ENCODE measurements at places on chromosomes 1 and 21.

DNA sequence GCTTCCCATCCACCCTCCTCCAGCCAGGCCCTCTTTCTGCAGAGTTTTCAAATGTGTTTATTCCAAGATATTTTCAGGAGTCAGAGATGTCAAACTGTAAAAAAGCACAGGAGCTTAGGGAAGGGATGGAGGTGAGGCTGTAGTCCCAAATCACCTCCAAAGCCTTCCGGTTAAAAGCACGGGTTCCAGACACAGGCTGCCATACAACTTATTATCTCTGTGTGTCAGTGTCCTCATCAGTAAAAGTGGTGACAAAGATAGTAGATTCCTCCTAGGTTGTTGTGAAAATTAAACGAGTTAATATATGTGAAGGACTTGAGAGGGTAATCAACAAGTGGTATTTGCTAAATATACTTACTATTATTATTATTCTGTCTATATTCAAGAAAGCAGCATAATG lies 15.1 kb downstream of the S100A7A start:
- no peak for DNase-seq

- no peak for DNase-seq
Observed at GRCh38 chr1:215523128-215523861, 43.8 kb upstream of the KCTD3 start.

- no peak for DNase-seq
Observed at GRCh38 chr1:200468264-200469001, 58.6 kb upstream of the ZNF281 start.

- peak; percentile 60 for DNase-seq
Observed at GRCh38 chr21:42571391-42572150, 57.9 kb downstream of the SLC37A1 start.

- DNase-seq = no peak
Observed at GRCh38 chr1:246564839-246565750, 966 bp downstream of the TFB2M start.

DNA sequence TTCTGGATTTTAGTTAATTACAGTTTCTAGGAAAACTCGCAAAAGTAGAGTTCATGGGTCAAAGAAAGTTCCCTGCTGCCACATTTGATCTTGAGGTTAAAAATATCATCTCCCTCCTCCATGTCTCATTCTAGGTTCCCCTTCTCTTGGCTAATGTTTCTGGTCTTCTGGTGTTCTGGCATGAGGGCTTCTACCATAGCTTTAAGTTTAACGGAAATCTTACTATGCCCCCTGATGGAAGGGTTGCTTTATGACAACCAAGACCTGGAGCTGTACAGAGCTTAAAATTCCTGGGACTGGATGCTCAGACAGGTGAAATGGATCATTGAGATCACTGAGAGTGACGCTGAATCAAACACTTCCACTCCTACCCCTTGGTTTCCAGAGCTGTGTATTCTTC lies 1881.7 kb downstream of the MRPL39 start:
- DNase-seq = no peak

DNA sequence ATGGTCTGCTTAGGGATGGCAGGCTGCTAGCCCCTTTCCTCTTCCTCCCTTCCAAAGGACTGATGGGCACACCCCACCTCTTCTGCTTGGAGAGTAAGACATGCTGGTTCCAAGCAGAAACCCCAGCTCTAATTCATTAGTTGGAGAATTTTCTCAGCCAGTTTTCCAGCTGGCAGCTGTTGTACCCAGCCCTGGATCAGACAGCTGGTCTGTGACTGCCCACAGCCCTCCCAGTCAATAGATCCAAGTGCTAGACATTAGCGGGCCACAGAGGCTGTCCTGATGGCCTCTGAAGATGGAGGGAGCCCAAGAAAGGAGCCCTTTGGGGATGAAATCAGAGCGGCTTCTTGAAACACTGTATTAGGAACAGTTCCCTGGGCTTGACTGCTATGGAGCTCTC lies 35.8 kb downstream of the ACOT11 start:
- DNase-seq = no peak

GRCh38 chr1:67614511-67614934 lies 70.5 kb upstream of the GADD45A start:
- DNase-seq = no peak

GRCh38 chr21:43467785-43468184 lies 40.9 kb upstream of the SIK1 start:
- no peak for DNase-seq

- DNase-seq = no peak
Observed at GRCh38 chr1:95790136-95790535, 556.1 kb downstream of the RWDD3 start.

- DNase-seq = no peak
Observed at GRCh38 chr1:170721621-170722020, 57.7 kb downstream of the PRRX1 start.

- peak; percentile 98 for DNase-seq
Observed at GRCh38 chr1:16724718-16725438, 15.4 kb upstream of the RNU1-4 start.

DNA sequence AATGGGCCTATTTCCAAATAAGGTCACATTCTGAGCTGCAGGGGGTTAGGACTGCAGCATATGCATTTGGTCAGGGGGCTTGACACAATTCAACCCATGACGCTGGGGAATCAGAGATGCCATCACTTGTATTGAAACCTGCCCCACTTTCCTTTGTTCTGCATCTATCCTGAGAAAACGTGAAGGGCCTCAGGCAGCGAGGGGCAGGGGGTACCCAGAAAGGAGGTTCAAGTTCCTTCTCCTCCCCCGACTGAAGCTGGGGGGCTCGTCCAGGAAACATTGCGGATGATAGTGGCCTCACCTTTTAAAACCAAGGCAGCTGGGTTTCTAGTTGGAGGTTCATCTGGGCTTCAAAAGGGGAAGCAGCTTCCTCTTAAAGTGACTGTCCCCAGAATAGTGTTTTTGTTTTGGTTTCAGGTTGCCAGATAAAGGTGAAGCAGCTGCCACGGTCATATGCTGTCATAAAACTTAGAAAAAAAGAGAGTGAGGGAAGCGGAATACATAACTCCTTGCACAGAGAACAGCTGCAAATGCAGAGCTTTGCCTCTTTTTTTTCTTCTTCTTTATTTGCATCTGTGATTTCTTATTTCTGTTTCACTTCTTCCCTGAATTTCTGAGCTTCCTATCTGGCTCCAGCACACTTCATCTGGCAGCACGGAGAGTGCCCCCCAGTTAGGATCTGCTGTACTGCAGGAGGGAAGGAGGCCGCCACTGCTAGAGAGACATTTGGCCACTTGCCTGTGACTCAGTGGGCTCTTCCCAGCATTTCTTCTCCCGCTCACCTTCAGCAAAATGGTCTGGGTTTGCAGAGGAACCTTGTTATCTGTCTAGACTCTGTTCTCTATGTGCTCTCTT lies 142.0 kb downstream of the AJAP1 start:
- DNase-seq = no peak

DNA sequence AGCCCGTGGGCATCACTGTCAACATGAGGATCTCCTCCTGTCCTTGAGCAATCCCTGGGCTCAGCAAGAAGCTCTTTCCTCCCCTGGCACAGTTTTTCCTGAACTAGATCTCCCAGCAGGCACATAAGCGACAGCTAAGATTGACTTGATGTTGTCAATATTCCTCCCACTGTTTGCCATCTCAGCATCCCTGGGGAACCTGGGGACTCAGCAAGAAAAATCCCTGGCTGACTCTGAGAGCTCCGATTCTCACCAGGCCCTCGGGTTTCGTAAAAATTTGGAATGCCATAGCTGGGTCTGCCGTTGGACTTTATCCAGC lies 687.2 kb downstream of the MATN1 start:
- DNase-seq = no peak
